Osteocyte (in vitro differentiated cells): ENCODE measurements at places on chromosomes 5 and 9. TPM values are rescaled to one million over a fixed set of nuclear protein-coding genes. Genes with fewer than 3 reads are reported as not detected.

STOM gene
- total RNA-seq = 51.0 and 53.2 TPM in 2 replicates

TAF11L10 gene
- total RNA-seq = not detected in 2 replicates

CBY3 gene
- total RNA-seq = not detected in 2 replicates

PDZD2 gene
- total RNA-seq = 2.3 and 2.8 TPM in 2 replicates

ADAMTS6 gene
- 4.7 and 6.6 TPM in 2 replicates for total RNA-seq

- no peak for DNase-seq
- H3K27me3 ChIP-seq = peaks cover 5% of the 10 kb centered on the region
- H3K36me3 ChIP-seq = no peaks in the 10 kb centered on the region
- H3K4me3 ChIP-seq = no peak overlapping the region
These were observed 5.6 kb upstream of the CCDC152 start for GRCh38 chr5:42751044-42751443.

DNA sequence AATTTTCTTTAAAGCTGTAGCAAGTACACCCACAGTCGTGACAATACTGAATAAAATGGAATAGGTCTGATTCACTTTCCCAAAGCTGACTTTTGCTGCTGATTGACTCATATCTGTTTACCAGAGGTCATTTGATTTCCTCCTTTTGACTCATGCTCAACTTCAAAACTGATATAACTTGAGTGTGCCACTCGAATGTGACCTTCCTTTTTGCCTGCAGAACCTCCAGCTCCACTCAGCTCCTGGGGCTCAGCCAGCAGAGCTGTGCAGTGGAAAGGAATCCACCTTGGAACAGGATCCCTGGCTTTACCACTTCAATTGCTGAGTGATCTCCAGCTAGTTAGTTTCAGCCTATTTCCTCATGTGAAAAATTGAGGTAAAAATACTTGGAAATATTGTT is 84.1 kb downstream of the FEM1C start:
- peaks cover 8% of the 10 kb centered on the region for H3K4me1 ChIP-seq
- no peak overlapping the region for H3K27ac ChIP-seq
- H3K27me3 ChIP-seq = peaks cover 7% of the 10 kb centered on the region
- no peaks in the 10 kb centered on the region for H3K36me3 ChIP-seq

- H3K27me3 ChIP-seq = no peaks in the 10 kb centered on the region
- H3K4me1 ChIP-seq = peaks cover 13% of the 10 kb centered on the region
- H3K27ac ChIP-seq = no peak overlapping the region
- no peaks in the 10 kb centered on the region for H3K36me3 ChIP-seq
These were observed 6.1 kb upstream of the TNIP1 start for GRCh38 chr5:151086905-151087360.

GRCh38 chr9:34985311-34985899 is 4.1 kb upstream of the DNAJB5 start:
- H3K36me3 ChIP-seq = no peaks in the 10 kb centered on the region
- peaks cover 3% of the 10 kb centered on the region for H3K27me3 ChIP-seq
- H3K27ac ChIP-seq = no peak overlapping the region
- DNase-seq = no peak
- no peak overlapping the region for H3K4me3 ChIP-seq

DNA sequence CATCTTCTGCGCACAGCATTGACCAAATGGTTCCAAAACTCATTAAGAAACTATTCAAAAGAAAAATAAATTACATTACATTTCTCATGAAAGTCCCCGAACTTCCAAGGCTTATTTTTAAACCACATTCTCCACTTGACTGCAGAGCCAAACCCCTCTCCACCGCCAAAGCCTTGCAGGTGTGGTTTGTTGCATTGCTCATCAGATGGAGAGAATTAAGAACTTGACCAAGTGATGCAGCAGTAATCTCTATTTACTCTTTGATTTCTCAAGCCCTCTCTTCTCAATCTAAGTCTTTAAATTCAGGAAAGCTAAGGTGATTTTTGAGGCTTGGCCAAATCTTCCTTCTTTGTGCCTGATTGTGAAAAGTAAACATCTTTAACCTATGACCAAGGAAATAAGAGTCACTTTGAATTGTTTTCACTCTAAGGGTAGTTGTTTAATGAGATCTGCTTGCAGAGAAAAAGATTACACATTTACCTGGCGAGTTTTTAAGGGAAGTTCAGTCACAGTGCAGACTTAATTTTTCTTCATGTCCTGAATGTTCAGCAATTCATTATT is 290.5 kb upstream of the ITGA1 start:
- no peak overlapping the region for H3K4me3 ChIP-seq
- H3K36me3 ChIP-seq = no peaks in the 10 kb centered on the region
- H3K27me3 ChIP-seq = peaks cover 17% of the 10 kb centered on the region
- DNase-seq = no peak
- H3K27ac ChIP-seq = no peak overlapping the region
- no peaks in the 10 kb centered on the region for H3K4me1 ChIP-seq

GRCh38 chr9:99588299-99588698 is 233.4 kb upstream of the NR4A3 start:
- no peaks in the 10 kb centered on the region for H3K4me1 ChIP-seq
- no peak for DNase-seq
- H3K4me3 ChIP-seq = no peak overlapping the region

GRCh38 chr9:85662573-85662972 is 79.2 kb downstream of the AGTPBP1 start:
- DNase-seq = no peak
- H3K27ac ChIP-seq = no peak overlapping the region
- H3K4me3 ChIP-seq = no peak overlapping the region
- no peaks in the 10 kb centered on the region for H3K27me3 ChIP-seq
- H3K36me3 ChIP-seq = peaks cover 10% of the 10 kb centered on the region

DNA sequence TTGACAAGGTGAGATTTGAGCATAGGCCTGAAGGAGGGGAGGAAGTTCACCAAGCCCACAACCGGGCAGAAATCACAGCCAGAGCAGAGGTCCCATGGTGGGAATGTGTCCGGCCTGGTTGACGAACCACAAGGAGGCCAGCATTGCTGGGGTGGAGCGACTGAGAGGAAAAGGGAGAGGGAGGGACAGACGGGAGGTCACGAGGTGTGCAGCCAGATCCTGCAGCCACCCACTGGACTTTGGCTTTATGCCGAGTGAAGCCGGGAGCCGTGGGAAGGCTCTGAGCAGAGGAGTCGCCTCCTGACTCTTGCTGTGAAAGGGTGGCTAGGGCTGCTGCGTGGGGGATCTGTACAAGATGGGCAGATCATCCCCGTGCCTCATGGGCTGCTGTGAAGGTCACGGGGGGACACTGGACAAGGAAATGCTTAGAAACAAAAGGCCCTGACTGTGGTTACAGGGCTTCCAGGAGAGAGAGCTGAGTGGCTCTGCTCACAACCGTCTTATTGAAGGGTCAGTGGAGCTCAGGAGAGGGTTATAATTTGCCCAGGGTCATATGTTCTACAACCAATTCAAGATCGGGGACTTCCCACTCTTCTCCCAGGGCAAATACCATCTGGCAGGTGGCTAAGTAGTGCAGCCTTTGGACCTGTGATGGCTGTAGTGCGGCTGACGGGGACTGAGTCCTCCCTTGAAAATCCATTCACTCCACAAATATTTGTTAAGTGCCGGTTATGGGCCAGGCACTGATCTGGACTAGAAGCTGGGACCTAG is 15.6 kb upstream of the CD74 start:
- H3K4me3 ChIP-seq = no peak overlapping the region
- peaks cover 4% of the 10 kb centered on the region for H3K27me3 ChIP-seq
- no peaks in the 10 kb centered on the region for H3K36me3 ChIP-seq
- DNase-seq = no peak
- no peak overlapping the region for H3K27ac ChIP-seq

DNA sequence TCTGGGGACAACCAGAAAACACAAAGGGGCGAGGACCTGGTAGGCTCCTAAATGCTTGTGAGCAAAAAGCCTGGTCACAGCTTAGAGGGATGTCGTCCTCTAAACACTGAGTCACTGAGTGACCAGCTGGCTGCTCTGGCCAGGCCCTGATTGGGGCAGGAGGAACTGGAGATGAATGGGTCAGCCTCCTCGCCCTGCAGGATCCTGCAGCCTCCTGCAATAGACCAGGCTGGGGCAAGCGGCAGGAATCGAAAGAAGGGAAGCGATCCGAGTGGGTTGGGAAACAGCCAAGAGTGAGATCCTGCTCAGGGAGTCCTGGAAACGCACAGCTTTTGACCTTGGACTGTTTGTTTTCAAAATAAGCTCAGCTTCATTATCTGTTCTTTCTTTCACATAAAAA is 34.1 kb upstream of the MSX2 start:
- DNase-seq = no peak
- H3K27me3 ChIP-seq = peaks cover 54% of the 10 kb centered on the region
- no peak overlapping the region for H3K4me3 ChIP-seq
- H3K36me3 ChIP-seq = no peaks in the 10 kb centered on the region

GRCh38 chr5:15333091-15333490 is 166.9 kb upstream of the FBXL7 start:
- no peak for DNase-seq
- H3K36me3 ChIP-seq = no peaks in the 10 kb centered on the region
- H3K4me1 ChIP-seq = no peaks in the 10 kb centered on the region
- H3K27ac ChIP-seq = no peak overlapping the region
- peaks cover 32% of the 10 kb centered on the region for H3K27me3 ChIP-seq

GRCh38 chr5:100706776-100707175 is 171.6 kb downstream of the FAM174A start:
- no peaks in the 10 kb centered on the region for H3K4me1 ChIP-seq
- no peak overlapping the region for H3K27ac ChIP-seq
- H3K4me3 ChIP-seq = no peak overlapping the region
- no peaks in the 10 kb centered on the region for H3K36me3 ChIP-seq
